Hypothalamus (tissue), 51 donors: ENCODE measurements at places on chromosomes 7 and 10.

GRCh38 chr7:16926283-16926682 lies 44.5 kb upstream of the AGR3 start:
- no peak for DNase-seq

DNA sequence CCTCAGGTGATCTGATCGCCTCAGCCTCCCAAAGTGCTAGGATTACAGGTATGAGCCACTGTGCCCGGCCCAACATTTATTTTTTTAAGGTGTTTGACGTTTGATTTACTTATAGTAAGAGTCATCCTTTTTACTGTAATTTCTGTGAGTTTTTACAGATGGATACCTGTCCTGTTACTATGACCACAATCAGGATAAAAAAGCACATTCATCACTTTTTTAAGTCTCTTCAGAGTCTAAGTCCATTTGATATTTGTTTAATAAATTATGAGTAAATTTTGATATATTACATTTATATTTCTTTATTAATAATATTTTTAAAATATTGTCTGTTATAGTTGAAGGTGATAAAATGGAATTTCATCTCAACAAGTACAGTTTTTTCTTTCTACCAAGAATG lies 300.5 kb upstream of the KAT6B start:
- DNase-seq: no peak

DNA sequence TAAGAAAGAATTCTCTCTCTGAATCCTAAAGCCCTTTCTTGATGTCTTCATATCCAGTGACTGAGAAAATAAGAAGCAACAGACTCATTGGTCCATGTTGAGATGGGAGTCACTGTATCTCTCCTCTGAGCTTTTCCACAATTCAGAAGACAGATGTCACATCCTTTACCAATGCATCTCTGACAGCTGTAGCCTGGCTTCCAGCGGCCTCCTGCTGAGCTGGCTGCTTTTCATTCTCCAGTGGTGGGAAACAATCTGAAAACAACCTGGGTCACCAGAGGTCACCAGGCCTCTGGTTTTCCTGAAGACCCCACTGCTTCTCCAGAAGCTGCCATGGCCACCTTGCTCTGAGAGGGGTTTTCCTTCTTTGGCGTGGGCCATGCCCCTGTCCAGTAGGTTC lies 18.3 kb upstream of the RPA3 start:
- no peak for DNase-seq

DNA sequence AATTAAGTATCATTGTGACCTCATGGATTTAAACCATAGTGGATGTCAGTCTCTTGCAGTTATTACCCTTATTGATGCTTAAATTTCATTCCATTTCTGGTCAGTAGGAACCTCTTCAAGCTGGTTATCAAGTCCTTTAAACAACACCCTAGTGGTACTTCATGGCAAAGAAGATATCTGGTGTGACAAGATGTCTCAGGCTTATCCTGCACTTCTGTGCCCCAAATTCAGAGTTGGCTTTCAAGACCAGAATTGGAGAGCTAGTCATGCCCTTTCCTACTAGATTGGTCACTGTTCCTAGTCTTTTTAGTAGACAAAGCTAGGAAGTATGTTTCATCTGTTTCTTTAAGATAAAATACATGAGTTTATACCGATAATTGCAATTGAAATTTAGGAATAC lies 54.9 kb downstream of the KMT2E start:
- no peak for DNase-seq

- no peak for DNase-seq
These were observed 298.7 kb upstream of the NFE2L3 start for GRCh38 chr7:25853314-25853713.

- DNase-seq: no peak
These were observed 3.8 kb upstream of the SKIDA1 start for GRCh38 chr10:21529032-21529910.
